ENCODE measurements at places on chromosomes 13 and 19.

- DNase-seq = no peak
Measured at GRCh38 chr13:35704331-35704730, 227.8 kb upstream of the MAB21L1 start.

DNA sequence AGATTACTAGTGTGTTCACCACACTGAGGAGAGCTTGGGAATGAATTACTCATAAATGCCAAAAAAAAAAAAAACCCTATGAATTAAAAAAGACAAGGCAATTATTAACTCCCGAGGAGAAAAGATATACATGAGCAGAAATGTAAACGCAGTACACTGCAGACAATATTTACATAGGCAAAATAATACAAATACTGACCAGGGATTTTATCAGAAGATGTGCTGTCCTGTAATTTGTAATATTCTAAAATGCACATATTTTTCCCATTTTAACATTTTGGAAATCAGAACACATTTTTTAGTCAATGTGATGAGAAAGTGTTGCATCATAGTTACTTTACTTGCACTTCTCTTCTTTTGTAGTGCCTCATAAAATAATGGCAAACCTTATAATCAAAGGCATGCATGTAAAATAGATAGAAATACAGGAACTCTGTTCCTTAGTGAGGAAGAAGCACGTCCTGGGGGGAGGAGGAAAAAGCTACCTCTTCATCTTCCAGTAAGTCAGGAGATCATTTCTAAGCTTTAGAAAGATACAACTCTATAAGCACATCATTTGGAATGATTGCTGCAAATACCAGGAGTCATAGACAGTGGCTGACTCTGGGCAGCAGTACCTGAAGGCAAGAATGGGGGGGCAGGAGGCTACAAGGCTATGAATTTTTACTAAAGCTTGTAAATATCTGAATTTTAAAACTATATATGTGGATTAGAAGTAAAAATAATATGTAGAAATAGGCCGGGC, 46.3 kb upstream of the KATNAL1 start:
- no peak for DNase-seq

DNA sequence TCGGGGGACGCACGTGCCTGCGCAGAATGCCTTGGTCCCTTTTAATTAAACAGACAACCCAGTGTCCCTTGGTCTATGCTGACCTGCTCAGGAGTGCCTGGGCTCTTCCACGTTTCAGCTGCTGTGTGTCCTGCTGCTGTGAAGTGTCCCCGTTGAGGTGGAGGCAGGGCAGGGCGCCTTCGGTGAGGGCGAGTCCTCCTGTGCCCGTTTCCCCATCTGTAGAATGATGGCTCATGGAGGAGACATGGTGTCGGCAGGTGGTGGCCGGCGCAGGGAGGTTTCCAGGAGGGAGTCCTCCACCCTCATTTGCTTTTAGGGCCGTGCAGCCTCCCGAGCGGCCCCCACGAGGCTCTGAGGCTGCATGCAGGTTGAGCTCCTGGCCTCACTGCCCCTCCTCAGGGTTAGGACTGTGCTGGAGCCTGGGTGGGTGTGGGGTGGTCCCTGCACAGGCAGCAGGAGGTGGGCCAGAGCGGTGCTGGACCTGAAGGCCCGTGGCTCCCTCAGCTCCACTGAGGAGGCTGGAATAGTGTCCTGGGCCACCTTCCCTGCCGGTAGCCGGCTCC, 8.8 kb downstream of the STK11 start:
- DNase-seq = no peak

GRCh38 chr13:42110410-42111155, 62.1 kb downstream of the DGKH start:
- DNase-seq = no peak

- no peak for DNase-seq
Measured at GRCh38 chr13:23889615-23890607, 711 bp upstream of the MIPEP start.

GRCh38 chr19:3094601-3095440, 659 bp downstream of the GNA11 start:
- no peak for DNase-seq

- DNase-seq = no peak
Measured at GRCh38 chr19:31269425-31270127, 79.7 kb downstream of the TSHZ3 start.

DNA sequence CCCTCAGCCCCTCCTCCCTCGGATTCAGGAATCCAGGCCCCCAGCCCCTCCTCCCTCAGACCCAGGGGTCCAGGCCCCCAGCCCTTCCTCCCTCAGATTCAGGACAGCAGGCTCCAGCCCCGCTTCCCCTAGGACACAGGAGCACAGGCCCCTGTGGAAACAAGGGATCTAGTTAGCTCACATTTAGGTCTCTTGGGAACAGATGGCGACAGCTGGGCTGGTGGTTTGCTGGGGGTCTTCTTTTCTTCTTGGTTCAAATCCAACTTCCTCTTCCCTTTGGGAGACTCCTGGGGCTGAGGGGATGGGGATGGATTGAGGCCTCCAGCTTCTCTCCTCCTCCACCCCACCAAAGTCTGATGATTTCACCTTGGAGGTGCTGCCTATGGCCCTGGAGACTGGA, 19.6 kb downstream of the ZNF575 start:
- DNase-seq = no peak

GRCh38 chr13:23433171-23434153, at the start of gene SACS:
Gene SACS, minus strand, starts transcription at chr13:23433702. Its CDS starts 22,463 bp downstream, at chr13:23411239.
- DNase-seq = no peak

- DNase-seq = no peak
Measured at GRCh38 chr13:110269509-110270185, 37.3 kb downstream of the COL4A1 start.

- DNase-seq = no peak
Measured at GRCh38 chr13:46535002-46535401, 18.0 kb upstream of the LRCH1 start.

- no peak for DNase-seq
Measured at GRCh38 chr13:33528896-33529295, 243.3 kb upstream of the STARD13 start.

GRCh38 chr13:112689303-112690245, at the start of gene ATP11A:
Gene ATP11A, plus strand, starts transcription at chr13:112690038. Its CDS starts 379 bp downstream, at chr13:112690417.
- peak; percentile 67 for DNase-seq

- DNase-seq = peak; percentile 62
Measured at GRCh38 chr19:46014941-46015686, 7.7 kb downstream of the PGLYRP1 start.

GRCh38 chr13:29999492-30000369, 149.3 kb upstream of the UBL3 start:
- no peak for DNase-seq

DNA sequence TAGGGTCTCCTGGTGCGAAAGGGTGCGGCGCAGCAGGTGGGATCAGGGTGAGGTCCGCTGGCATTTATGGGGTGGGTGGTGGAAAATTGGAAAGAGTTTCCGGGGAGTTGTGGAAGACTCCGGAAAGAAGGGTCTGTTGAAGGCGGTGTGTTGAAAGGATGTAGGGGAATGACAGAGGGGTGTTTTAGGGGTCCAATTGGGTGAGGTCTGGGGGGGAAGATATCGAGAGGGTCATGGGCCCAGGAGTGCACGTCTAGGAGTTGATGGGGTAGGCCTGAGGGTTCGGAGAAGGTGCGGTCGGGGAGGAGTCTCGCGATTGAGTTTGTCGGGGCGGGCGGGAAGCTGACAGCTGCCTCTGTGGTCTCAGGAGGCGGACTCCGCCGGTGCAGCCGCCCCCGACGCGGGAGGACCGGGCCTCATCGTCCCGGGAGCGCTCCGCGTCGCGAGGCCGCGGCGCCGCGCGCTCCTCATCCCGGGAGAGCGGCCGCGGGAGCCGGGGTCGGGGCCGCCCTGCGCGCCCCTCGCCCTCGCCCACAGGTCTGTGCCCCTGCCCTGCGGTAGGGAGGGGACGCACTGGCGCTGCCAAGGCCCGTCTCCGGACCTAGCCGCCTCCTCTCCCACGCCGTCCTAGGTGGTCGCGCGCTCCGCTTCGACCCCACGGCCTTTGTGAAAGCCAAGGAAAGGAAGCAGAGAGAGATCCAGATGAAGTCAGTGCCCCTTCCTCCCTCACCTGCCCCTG, 7.0 kb downstream of the PGLYRP1 start:
- no peak for DNase-seq

- no peak for DNase-seq
Measured at GRCh38 chr19:15702534-15702930, 25.3 kb upstream of the OR10H2 start.

- no peak for DNase-seq
Measured at GRCh38 chr19:18362934-18363542, 22.6 kb downstream of the PGPEP1 start.

- no peak for DNase-seq
Measured at GRCh38 chr13:42607546-42607945, 33.6 kb downstream of the TNFSF11 start.

DNA sequence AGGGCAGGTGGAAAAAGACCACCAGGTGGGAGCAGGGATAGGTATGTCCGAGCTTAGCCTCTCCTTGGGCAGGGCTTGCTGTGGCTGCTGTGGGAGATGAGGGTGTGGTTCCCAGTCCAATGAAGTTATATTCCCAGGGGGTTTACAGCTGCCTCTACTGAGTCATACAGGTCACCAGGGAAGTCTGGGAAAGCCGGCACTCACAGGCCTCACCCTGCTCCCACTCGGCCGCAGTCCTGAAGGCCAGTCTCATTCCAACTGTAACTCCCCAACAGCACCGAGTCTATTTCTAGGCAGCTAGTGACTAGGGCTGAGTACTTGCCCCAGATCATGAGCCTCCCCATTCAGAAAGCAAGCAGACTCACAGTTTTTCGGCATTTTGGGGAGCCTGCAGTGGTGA, 77.1 kb downstream of the FNDC3A start:
- DNase-seq = no peak

GRCh38 chr19:38485541-38486285, 52.2 kb downstream of the RYR1 start:
- DNase-seq = no peak

- no peak for DNase-seq
Measured at GRCh38 chr19:33872445-33873320, 76.0 kb downstream of the KCTD15 start.

- no peak for DNase-seq
Measured at GRCh38 chr13:85590231-85590931, 208.8 kb downstream of the SLITRK6 start.

- no peak for DNase-seq
Measured at GRCh38 chr13:41720839-41721561, 239.9 kb downstream of the VWA8 start.

GRCh38 chr13:23777575-23777870, 111.7 kb downstream of the MIPEP start:
- no peak for DNase-seq
